CD4-positive, alpha-beta T cell treated with Interleukin-6 for 4 hours (primary cell): ENCODE measurements at places on chromosomes 6 and 20.

GRCh38 chr6:116016846-116017545, 43.7 kb downstream of the FRK start:
- DNase-seq, result no peak

DNA sequence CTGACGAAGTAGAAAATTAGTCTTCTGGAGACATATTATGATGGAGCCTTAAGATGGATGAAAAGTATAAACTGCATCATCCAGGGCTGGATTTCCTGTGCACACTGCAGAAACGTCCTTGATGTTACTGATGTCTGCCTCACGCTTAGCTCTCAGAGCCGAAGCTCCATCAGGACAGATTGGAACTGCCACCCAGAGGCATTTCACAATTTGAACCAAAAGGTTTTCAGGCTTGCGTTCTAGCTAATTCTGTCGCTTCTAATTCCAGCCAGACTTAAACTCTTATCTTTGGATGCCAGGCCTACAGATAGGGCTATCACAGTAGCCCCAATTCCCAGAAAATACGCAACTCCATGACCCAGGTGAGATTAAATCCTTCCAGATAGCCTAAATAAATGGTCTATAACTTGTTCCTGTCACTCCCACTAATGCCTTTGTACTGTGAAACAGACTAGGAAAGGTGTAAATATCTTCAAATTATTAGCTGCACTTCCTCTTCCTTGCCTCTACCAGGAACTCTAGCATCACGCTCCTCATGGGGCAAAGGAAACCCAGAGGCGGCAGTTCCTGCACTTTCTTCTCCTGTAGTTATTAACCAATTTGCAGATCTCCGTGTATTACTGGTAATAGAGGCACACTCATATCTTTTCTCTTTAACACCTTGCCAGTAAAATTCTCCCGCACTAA, 634.6 kb downstream of the PRKN start:
- no peak for DNase-seq

DNA sequence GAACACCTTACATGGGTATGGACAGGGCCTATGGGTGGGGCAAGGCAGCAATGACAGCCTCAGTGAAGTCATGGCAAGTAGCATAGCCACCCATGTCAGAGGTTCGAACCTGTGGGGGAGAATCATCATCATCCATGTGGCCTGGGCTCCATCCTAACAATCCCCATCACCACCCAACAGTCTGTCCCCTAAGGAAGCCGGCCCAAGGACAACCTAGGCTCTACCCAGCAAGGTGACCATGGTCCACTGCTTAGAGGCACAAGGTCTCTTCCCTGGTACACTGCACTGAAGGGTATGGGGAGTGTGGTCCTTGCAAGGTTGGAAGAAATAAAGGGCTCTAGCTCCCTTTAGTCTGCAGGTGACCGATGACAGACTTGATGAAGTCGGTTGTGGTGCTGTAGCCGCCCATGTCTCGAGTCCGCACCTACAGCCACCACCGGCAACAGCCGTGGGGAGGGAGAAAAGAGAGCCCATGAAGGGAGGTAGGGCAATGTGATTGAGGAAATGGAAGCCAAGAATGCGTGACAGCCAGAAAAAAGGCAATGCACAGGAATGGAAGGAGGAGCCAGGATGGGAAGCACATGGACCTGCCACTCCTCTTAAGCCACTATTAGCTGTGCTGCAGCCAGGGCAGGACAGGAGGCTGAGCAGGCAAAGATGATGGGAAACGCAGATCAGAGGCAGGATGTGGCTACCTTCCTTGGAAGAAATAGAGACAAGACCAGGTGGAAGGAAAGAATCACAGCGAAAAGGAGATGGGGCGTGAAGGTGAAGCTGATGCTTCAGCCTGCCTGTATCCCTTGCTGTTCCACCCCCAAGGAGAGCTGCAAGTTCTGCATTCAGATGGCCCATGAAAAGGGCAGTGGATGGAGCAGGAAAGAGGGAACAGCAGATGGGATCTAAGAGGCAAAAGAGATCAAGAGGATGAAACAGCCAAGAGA, 5.3 kb downstream of the IDH3B start:
- DNase-seq, result no peak

GRCh38 chr20:9723501-9724202, 115.2 kb downstream of the PAK5 start:
- no peak for DNase-seq

GRCh38 chr6:141483598-141484061, 649.1 kb upstream of the GJE1 start:
- peak; percentile 55 for DNase-seq

GRCh38 chr6:4413073-4413472, 277.7 kb upstream of the ECI2 start:
- DNase-seq, result no peak

DNA sequence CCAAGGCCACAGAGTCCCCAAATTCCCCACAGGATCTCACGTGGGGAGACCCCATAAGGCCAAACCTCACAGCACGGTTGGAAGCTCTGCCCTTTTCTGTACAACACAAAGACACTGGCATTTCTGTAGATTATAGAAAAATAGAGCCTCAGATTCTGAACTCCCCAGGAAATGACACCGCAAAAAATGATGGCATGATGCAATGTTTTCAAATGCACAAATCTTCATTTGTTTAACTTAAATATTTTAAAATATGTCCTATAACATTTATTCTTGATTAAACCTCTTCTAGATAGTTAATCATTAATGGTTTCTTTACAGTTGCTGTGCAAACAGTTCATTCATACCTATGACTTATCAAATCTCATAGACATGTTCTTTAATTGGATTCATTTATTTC, 33.8 kb downstream of the SIM1 start:
- no peak for DNase-seq

DNA sequence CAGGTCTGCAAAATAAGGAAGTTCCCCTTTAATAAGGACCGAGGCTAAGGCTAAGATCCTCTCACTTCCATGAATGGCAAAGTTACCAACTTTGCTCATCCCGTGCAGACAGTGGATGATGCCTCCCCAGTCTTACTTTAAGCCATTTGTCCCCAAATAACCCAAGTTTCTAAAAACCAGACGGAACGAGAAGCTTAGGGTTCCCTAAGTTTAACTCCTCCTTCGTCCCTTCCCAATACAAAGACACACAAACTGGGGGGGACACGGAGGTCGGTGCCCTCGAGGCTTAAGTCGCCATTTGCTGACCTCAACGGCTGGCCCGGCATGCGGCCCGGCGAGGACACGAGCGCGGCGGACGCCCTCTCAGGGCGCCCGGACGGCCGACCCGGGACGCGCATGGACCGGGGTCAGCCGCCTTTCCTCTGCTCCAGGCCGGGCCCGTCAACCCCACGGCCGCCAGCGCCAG, 527 bp downstream of the FBXO30 start:
- DNase-seq, result peak; percentile 16

GRCh38 chr6:45658958-45659357, 281.2 kb upstream of the SUPT3H start:
- peak; percentile 13 for DNase-seq

DNA sequence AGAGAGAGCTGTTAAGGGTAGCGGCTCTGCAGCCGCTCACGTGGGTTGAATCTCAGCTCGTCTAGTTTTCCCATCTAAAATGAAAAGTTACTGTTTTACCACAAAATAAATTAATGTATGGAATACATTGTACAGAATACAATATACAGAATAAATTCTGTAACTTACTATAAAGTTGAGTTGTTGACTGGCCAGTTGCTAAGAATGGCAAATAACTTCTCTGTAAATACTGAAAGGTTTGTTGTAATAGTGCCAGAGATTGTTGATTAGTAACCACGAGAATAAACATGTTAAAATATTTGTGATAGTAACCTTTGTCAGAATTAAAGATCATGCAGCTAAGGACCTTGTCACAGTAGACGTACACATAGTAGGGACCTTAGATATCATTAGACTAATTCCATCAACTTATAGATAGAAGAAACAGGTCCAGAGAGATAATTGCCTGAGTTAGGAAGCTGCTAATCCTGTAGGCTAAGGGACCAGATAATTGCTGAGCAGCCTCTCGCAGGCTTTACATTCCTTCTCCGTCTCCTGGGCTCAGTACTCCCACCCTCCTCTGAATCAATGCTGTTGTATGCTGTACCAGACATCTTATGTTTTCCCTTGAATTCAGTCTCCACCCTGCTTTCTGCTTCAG, 544 bp upstream of the NRM start:
- DNase-seq, result no peak

DNA sequence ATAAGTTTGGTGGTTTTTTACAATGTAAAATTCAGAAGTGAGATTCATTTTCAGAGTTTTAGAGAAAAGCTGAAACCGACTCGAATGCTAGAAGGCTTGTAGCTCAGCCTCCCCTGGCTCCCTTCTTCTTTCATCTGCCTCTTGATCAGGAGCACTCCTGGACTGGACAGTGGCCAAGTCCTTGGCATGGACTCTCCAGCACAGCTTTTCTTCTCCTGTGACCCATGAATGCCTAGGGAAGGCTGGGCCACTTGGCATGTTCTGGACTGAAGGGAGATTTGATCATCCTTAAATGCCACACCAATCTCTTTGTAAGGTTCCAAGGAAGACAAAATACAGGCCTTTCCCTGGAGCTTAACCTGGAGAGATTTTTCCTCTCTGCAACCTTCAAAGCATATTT, 384.0 kb upstream of the SASH1 start:
- DNase-seq, result no peak

DNA sequence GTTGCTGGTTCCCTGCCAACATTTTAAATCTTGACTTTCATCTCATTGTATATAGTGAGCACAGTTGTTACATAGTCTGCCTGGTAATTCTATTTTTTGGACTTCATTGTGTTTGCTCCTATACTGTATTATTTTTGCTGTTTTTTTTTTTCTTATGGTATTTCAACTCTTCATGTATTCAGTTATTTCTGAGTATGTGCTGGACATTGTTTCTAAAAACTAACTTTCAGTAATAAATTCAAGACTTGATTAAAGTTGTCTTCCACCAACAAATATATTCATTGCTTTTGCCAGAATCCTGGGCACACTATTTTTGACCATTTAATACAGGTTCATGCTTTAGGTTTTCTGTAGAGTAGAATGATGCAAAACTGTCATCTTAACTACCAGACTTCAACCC, 698.3 kb downstream of the MAFB start:
- no peak for DNase-seq

- no peak for DNase-seq
Observed at GRCh38 chr20:20780127-20780824, 67.8 kb upstream of the RALGAPA2 start.

DNA sequence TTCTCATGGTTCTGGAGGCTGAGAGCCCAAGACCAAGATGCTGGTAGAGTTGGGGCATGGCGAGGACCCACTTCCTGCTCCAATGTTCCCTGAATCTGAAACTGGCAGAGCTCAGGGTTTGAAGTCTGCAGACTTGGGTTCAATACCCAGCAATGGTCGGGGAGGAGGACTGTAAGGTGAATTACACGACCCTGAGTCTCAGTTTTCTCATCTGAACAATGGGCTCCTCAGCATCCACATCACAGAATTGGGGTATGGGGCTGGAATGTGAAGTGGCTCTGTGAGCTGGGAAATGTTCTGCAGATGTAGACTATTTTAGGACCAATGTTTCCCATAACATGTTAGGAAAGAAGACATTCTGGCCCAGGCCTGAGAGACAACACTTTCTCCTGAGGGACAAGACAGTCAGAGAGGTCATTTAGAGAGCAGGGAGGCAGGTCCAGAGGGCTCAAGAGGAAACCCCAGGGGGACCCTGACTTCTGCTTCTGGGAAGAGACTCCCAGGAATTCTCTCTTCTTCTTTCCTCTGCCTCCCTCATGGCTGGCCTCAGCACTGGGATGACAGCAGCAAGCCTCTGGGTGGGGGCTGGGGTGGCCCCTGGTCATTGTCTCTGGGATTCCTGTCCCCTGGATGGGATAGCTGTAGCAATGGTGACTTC, 141.3 kb upstream of the PMEPA1 start:
- no peak for DNase-seq

- DNase-seq, result no peak
Observed at GRCh38 chr6:170005665-170006064, 254.2 kb downstream of the ERMARD start.

DNA sequence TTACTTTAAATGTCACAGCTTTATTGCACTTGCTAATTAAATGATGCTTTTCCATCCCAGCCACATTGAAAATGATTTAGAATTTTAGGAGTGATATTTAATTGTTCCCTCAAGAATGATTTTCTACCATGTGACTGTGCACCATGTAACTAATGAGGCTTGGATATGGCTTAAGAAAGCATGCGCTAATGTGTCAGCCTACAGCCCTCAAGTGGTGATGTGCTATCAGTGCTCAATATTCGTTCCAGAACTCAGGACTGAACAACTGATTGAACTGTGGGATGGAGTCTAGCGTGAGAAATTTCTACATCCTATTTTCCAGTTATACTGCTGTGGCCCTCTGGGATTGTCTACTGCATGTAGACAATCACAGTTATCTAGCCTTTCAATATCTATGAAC, 71.5 kb downstream of the PKIB start:
- DNase-seq, result no peak

- DNase-seq, result no peak
Observed at GRCh38 chr6:21828704-21829103, 235.2 kb downstream of the SOX4 start.

DNA sequence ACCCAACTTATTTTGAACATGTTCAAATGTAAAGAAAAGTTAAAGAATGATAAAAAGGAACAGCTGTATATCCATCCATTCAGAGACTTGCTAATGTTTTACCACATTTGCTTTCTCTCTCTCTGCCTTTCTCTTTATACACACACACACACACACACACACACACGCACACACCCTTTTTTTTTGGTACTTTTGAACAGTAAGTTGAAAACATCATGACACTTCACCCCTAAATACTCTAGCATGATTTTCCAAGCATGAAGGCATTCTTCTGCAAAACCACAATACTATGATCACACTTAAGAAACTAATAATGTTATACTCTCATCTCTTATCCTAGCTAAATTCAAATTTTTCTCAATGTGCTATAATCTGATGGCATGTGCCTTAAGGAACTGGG, 192.3 kb downstream of the UTRN start:
- no peak for DNase-seq

DNA sequence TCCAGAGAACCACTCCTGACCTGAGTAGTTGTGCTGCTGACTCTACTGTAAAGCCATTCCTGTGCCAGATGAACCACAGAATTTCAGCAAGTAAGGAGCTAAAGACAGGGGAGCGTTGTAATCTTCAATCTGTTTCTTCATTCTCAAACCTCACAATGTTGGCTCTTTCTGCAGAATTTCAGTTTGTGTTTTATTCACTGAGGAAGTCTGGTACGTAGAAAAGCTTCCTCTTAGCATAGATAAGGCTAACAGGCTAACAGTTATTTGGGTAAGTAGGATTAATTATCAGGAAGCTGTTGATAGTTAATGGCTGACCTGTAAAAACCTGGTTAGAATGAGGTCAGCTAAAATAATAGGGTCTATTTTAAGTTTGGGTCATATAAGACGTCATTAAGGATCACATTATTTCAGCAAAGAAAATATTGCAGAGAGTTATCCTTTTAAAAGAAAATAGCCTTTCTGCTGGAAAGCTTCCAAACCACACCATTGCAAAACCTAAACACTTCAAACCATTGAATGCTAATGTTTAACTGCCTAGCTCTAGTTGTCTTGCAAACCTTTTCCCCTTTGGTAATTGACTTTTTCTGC, 14.1 kb upstream of the TENT5A start:
- no peak for DNase-seq
